ENCODE measurements at places on chromosomes 7 and 10.
A peak's percentile ranks its signal among the peaks of the same experiment; 100 is the strongest.

DNA sequence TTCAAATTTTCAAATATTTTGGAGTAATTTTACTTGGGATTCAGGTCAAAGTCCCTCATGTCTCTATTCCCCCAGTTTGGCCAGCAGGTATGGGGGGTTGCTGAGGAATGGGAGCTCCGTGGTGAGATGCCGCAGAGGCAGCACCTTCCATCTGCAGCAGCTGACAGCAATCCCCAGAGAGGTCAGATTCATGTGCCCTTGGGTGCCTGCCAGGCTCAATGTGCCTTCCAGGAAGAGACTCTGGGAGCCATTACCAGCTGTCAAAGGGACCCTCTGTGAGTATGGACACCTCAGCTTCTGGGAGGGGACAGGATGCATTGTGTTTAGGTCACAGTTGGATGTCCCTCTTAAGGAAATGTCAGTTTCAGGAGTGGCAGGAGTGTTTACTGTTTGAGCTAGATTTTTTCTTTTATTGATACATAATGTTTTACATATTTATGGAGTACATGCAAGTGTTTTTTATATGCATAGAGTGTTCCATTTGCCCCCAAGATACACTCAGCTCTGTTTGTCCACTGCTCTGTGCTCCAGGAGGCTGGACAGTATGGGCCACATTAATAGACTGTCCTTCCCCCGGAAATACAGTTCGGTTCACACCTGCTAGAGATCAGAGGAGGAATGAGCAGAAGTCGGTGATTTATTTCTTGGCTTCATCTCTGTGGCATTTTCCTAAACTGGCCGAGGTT is 75.3 kb upstream of the GRB10 start:
- no peak for DNase-seq

- no peak for DNase-seq
Measured at GRCh38 chr10:16853201-16853600, 36.0 kb upstream of the RSU1 start.

DNA sequence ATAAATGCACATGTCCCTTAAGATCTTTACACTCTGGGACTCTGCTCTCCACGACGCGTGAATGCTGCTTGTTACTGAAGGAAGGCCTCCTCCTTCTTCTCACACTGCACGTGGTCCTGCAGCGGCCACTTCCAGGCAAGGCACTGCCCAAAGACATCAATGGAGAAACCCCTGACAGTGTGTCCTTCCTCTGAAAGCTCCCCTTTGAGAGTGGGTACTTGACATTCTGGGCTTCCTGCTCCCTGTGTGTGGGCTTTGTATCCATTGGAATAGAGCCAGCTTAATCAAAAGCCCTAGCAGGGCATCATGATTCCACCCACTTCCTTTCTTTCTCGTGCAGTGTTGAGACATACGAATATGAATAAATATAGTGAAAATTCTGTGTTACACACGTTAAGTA is 69.7 kb upstream of the STK17A start:
- DNase-seq = peak; percentile 70

GRCh38 chr7:67380858-67381257 is 384.2 kb downstream of the TYW1 start:
- DNase-seq = no peak

DNA sequence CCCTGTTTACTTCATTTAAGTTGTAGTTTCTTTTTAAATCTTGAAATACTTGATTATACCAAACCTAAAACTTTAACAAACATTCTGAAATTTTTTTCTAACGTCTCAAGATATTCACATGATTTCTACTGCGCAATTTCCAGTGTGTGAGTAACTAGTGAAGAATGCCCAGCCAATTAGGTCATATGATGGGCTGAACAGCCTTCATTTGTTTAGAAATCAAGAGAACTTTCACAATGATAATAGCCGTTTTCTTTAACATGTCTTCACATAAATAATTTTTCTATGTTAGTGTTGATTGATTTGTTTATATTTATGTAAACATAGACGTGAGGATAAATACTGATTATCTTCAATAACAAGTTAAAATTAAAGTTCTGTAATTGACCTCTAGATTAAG is 21.8 kb downstream of the STAM start:
- peak; percentile 93 for DNase-seq

DNA sequence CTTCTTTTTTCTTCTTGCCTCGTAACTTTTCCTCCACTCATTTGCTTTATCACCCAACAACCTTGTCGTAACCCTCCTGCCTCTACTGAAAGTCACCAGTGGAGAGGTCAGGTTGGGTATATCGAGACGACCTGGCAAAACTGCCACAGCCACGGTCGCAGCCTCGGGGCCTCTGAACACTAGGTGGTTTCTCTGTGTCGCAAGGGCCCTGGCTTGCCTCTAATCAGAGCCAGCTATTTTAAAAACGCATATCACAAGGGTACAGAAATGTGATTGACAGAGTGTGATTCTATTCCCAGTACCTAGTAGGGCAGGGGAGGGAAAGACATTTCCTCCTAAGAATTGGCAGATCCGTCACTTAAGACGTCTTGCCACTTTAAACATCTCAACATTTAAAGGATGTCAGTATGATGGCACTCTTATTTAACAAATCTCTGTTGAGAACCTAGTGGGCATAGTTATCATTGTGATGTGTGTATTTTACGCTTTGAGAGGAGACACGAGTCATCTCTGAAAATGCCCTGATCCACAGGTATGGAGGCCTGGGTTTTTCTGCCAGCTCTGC is 197.5 kb downstream of the ARHGAP21 start:
- no peak for DNase-seq

DNA sequence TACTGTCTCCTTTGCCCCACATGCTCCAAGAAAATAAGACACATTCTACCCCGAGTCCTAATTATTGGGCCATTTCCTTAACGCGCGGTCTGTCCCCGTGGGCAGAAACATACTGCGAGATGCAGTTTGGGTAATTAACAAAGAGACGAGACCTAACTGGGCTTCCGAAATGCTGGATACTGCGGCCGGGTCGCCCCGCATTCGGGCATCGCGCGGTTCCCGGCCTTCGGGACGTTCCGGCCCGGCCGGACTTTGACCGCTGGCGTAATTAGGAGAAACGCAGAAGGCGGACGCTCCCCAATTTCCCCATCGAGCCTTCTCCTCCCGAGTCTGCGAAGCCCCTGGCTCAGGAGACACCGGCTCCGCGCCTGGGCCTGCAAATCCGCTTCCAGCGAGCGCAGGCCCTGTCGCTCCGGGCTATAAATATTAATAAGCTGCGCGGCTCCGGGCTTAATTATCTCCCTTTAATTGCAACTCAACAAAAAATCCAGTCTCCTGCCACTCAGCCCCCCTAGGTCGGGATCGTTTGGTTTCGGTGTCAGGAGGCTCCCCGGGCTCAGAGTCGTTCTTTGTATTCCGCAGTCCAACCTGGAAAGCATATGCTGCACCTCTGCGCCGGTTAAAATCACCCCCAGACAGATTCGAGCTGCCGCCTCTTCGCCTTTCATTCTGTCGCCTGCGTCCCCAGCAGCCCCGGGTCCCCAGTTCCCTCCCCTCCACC is 131.5 kb downstream of the SPAG6 start:
- DNase-seq = no peak

DNA sequence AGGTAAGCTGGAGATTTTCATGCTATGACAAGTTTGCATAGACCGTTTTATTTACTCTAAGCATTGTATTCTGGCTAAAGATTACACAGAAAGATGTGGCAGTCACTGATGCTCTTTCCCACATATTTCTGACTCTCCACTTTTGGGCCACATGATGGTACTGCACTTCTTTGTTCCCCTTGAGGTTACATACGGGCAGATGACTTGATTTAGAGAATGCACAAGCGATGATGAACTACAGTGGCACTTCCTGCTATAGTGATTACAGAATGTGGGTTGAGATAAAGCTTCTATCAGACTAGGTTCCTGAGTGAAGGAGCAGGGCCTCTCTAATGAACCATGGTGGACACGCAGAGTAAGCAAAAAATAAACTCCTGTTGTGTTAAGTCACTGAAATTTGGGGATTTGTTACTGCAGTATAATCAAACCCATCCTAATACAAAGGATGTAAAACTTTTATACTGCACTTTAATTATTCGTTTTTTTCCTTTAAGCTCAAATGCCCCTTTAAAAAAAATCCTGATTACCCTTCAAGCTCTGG is 177.9 kb downstream of the TAX1BP1 start:
- DNase-seq = no peak

DNA sequence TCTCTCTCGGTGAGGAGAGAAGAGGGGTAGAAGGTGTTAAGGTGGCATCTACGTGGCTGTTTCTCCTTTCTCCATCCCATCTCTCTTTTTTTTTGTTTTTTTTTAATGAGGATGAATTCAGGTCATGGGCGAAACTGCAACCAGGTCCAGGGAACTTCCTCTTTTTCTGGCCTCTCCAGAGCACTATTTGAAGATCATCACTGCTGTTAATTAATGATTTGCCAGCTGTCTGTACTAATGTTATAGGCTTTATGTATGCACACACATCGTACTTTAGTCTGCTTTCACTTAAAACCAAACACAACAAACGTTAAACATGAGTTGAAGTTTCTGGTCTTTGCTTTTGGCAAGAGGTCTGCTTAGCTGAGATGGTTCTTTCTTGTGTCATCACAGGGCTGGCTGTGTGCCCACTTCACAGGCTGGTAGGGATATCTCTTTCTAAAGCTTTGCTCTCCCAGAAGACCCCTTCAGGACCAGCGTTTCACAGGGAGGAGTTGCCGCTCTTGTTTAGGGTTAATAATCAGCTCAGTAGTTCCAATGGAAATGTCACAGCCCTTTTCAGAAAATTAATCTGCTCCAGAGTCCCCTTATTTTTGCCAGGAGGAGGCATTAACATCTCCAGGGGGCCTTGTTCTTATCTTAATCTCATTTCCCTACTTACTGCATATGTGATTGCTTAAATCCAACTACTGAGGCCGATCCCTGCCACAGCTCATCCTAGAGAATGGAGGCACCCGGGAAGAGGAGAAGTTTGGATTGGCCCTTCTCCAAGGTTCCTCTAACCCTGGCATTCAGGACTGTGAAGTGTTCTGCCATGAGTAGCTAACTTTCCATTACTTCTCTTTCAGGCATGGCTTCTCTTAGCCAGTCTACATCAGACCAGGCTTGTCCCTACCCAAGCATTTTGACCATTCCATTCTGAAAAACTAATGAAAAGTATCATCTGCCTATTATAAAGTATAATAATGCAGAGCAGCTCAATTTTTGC is 273.9 kb upstream of the NFE2L3 start:
- DNase-seq = no peak

- DNase-seq = no peak
Measured at GRCh38 chr7:17863809-17864143, 76.5 kb downstream of the SNX13 start.

DNA sequence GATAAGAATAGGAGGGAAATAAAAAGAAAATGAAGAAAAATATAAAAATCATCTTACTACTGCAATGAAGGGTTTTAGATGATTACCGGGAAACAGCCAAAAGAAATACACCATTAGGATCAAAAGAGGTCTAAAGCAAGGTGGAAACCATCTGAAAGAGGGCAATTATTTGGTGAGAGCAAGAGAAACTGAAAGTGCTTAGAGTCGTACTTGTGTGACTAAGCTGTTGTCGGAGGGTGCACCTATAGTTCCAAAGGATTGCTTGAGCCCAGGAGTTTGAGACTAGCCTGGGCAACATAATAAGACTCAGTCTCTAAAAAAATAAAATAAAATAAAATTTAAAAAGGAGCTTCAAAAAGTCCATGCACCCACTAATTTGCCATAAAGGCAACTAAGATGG is 169.5 kb downstream of the DKK1 start:
- no peak for DNase-seq

DNA sequence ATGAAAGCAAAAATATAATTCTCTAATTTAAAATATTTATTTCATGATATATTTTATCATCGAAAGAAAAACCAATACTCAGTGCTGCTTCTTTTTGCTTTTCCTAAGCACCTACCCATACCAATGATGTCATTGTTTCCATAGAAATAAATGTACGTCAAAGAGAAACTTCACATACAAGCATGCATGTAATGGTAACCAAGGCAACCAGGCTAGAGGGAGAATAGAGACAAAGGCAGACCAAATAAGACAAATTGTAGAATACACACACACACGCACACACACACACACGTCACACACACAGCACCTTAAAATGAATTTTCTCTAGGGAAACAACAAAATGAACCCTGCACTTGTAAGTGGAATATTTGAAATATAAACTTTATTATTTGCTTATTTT is 75.5 kb downstream of the MACC1 start:
- DNase-seq = no peak

GRCh38 chr10:101364721-101365120 is 10.8 kb downstream of the BTRC start:
- no peak for DNase-seq

DNA sequence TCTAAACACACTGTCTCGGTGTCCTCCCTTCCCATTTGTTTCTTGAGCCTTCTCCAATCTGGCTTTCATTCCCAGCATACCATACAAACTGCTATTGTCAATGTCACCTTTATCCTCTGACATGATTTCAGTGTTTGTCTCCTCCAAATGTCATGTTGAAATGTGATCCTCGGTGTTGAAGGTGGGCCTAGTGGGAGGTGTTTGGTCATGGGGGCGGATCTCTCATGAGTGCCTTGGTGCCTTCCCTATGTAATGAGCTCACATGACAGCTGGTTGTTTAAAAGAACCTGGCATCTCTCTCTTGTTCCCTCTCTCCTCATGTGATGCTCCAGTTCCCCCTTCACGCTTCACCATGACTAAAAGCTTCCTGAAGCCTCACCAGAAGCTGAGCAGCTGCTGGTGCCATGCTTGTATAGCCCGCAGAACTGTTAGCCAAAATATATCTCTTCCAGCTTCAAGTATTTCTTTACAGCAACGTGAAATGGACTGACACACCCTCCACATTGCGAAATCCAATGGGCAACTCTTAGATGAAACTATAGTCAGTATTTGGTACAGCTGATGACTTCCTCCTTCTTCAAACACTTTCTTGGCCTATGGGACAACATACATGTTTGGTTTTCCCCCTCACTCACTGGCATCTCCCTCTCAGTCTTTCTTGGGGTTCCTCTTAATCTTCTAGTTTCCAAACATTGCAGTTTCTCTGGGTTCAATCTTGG is 27.8 kb downstream of the RNLS start:
- no peak for DNase-seq
